ENCODE measurements at places on chromosomes 7 and 10. TPM values are rescaled to one million over a fixed set of nuclear protein-coding genes. Genes with fewer than 3 reads are reported as not detected.
A peak's percentile ranks its signal among the peaks of the same experiment; 100 is the strongest.

Gene KLF14
- not detected for total RNA-seq

Gene BMPR1A
- 17.1 TPM for total RNA-seq

Gene A1CF
- total RNA-seq, result not detected

GRCh38 chr10:119306514-119306951 lies 99.2 kb downstream of the GRK5 start:
- H3K4me3 ChIP-seq, result peak overlapping the region; percentile 74
- peak; percentile 85 for DNase-seq
- peak overlapping the region; percentile 99 for H3K27ac ChIP-seq
- H3K4me1 ChIP-seq, result peaks cover 82% of the 10 kb centered on the region

GRCh38 chr7:7237201-7237977 lies 55.0 kb downstream of the C1GALT1 start:
- H3K27me3 ChIP-seq, result no peaks in the 10 kb centered on the region
- no peak overlapping the region for H3K4me3 ChIP-seq
- H3K4me1 ChIP-seq, result peaks cover under 1% of the 10 kb centered on the region
- peaks cover 62% of the 10 kb centered on the region for H3K36me3 ChIP-seq
- no peak for DNase-seq

GRCh38 chr10:112701211-112701877 lies 248.7 kb upstream of the TCF7L2 start:
- no peaks in the 10 kb centered on the region for H3K36me3 ChIP-seq
- H3K27ac ChIP-seq, result no peak overlapping the region
- H3K27me3 ChIP-seq, result no peaks in the 10 kb centered on the region
- no peak overlapping the region for H3K4me3 ChIP-seq
- H3K4me1 ChIP-seq, result no peaks in the 10 kb centered on the region

GRCh38 chr10:76316234-76316633 lies 884.8 kb downstream of the LRMDA start:
- H3K27me3 ChIP-seq, result no peaks in the 10 kb centered on the region
- no peak overlapping the region for H3K27ac ChIP-seq
- no peaks in the 10 kb centered on the region for H3K4me1 ChIP-seq
- DNase-seq, result no peak

- no peak for DNase-seq
- H3K4me3 ChIP-seq, result no peak overlapping the region
- no peaks in the 10 kb centered on the region for H3K36me3 ChIP-seq
- no peaks in the 10 kb centered on the region for H3K4me1 ChIP-seq
Observed at GRCh38 chr7:126720232-126720631, 532.5 kb downstream of the GRM8 start.

- peaks cover 13% of the 10 kb centered on the region for H3K36me3 ChIP-seq
- peaks cover 14% of the 10 kb centered on the region for H3K27me3 ChIP-seq
- no peak overlapping the region for H3K4me3 ChIP-seq
- H3K4me1 ChIP-seq, result peaks cover 32% of the 10 kb centered on the region
- no peak overlapping the region for H3K27ac ChIP-seq
- no peak for DNase-seq
Observed at GRCh38 chr10:122955892-122956291, 1.9 kb upstream of the C10orf88 start.

DNA sequence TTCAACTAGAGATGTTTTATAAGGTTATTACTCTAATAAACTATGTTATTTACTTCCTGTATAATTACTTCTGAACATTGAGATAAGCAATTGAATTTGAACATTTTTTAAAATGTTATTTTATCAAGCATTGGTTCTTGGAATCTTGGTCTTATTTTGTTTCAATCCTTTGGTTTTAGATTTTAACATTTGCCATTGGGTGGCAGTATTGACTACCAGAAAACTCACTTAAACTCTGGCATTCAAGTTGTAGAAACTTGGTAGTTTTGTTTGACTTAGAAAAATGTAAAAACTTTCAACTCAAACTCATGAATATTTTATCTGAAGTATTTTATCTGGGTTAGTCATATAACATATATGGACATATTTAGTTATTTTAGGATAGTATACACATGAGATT lies 48.1 kb downstream of the ATRNL1 start:
- no peaks in the 10 kb centered on the region for H3K27me3 ChIP-seq
- DNase-seq, result no peak

DNA sequence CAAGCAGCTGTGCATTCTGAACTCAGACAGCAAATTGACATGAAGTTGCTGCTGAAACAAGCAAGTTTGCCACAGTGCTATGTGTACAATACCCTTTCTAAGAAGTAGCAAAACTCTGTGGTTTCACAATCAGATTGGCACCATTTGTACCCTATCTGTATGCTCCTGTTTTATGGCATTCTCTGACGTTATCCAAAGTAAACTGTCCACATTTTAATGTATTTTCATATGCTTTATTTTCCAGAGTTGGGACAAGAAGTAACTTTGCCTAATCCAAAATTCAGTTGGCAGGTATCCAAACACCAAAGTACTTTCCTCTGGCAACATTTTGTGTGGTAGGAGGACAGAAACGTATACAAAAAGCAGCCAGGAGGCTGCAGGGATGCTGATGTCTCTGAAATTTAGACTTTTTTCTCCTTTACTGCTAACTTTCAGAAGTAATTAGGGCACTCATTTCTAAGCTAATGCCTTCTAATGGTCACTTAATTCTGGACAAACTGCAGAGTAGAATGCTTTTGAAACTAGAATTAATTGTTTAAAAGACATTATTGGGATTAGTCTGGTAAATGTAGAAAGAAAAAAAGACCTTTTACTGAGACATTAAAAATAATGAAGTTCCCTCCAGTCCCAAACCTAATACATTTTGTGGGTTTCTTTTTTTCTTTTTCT lies 414.7 kb upstream of the NRP1 start:
- no peak overlapping the region for H3K27ac ChIP-seq
- DNase-seq, result no peak
- no peaks in the 10 kb centered on the region for H3K27me3 ChIP-seq
- H3K4me3 ChIP-seq, result no peak overlapping the region
- H3K36me3 ChIP-seq, result no peaks in the 10 kb centered on the region

Measured in activated CD8-positive, alpha-beta memory T cell treated with anti-CD3 and anti-CD28 coated beads, Interleukin-2, amount 10 ng/mL, durations not matched to agents 7 days and 5 days (primary cell).